ENCODE measurements at places on chromosomes 1 and 21.

DNA sequence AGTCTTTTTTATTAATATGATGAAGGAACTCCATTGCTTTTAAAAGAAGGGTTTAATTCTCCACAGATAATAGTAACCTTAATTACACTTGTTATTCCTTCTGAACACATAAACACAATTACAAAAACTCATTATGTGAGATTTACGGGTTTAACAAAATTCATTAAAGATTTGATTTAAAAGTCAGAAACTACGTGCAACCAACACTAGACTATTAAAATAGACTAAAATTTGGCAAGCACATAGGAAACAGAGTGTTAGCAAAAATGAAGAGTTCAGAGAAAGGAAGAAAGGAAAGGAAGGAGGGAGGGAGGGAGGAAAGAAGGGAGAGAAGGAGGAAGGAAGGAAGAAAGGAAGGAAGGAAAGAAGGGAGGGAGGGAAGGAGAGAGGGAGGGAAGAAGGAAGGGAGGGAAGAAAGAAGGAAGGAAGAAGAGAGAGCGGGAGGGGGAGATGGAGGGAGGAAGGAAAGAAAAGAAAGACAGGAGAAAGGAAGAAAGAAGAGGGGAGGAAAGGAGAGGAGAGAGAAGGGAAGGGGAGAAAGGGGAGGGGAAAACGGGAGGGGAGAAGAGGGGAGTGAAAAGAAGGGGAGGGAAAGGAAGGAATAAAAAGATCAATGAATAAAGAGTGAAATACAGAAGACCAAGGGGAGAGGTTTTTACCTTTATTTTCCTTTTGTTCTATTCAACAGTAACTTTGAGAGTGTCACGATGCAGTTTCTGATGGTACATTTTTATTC lies 123.4 kb upstream of the LYPLAL1 start:
- no peak for DNase-seq

- DNase-seq = no peak
These were observed 48.2 kb downstream of the DDX20 start for GRCh38 chr1:111803951-111804350.

- DNase-seq = no peak
These were observed 49.9 kb downstream of the SNX27 start for GRCh38 chr1:151661751-151662150.

DNA sequence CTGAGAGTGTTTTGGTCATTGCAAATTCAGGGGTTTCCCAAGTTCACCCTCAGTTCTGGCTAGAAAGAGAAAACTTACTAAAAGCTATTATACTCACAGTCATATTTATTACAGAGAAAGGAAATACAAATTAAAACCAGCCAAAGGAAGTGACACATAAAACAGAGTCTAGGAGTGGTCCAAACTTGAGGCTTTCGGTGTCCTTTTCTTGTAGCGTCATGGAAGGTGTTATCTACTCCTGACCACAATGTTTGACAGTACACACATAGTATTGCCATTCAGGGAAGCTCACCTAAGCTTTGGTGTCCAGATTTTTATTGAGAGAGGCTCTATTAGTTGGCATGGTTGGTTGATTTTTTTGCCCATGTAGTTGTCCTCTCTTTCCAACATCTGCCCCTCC lies 59.0 kb downstream of the SLC35A3 start:
- no peak for DNase-seq

GRCh38 chr1:28323720-28324119 lies 5.1 kb upstream of the MED18 start:
- DNase-seq = no peak

- no peak for DNase-seq
These were observed 55.5 kb downstream of the CASQ2 start for GRCh38 chr1:115712911-115713609.

DNA sequence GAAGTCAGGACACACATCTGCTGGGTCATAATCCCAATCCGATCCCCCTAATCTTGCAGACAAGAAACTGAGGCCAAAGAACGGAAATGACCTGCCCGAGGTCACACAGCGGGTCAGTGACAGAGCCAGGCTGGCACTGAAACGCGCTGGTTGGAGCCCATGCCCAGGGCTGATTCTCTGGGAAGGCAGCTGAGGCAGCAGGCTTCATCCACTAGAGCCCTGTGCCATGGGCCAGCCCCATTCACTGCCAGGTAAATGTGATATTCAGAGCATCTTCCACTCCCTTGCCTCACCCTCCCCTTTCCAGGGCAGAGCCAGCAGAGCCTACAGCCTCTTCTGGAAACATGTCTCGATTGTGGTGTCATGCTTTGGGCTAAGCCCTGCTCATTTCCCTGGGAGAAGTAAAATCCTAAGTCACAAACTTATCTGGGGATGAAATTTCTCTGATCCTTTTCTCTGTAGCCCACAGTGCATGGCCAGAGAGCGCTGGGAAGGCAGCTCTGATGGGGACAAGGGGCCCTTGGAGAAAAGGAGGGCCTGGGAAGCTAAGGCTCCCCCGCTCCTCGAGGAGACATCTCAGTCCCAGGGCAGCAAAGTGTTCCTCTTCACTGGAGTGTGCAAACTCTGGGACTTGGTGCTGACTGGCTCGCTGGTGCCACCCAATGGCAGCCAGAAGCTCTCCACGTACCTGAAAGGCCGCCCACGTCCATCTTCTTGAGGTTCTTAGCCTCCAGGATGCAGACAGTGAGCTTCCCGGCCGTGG lies 110.4 kb downstream of the SYT2 start:
- no peak for DNase-seq

DNA sequence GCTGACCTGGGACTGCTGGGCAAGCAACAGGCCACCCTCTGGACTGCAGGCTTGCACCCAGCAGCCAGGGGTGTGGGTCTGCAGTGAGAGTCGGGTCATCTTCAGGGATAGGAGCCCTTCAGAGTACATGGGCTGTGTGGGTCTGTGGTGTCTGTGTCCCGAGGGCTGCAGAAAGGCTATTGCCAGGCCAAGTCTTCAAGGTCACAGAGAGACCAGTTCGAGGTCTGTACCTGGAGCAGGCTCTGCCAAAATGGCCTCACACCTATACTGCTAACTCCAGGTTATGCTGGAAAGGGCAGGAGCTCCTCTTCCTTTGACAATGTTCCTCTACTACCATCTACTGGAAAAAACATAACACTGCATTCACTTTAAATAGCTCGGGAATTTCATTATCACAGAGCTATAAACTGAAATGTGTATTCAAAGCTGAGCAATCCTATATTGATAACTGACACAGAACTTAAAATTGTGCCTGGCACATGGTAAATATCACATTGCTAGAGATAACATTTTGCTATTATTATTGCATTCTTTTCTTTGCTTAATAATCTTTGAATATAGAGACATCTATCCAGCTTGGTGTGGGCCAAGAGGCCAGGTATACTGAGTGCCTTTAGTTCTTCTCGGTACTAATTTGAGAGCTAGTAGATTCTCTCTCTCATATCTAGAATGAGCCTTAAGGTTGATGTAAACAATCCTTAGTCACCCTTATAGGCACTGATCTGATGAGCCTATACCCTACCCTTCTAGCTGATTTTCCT lies 6.9 kb upstream of the DNAH14 start:
- DNase-seq = no peak

GRCh38 chr1:44030605-44031251 lies 534 bp downstream of the SLC6A9 start:
- DNase-seq = no peak

DNA sequence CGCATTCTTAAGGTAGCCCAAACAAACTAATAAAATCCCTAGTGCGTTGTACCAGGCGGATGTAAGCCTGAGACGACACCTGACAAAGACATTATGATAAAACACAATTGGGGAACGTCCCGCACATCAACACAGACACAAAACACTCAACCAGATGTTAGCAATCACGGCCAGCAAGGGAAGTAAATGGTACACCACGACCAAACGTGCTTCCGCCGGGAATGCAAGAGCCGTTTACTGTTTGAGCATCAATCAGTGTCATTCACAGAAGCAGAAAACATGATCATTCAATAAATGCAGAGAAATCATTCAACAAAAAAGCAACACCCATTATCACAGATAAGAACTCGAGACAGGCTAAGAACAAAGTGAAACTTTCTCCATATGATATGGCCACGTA lies 49.4 kb upstream of the COL18A1 start:
- DNase-seq = no peak

DNA sequence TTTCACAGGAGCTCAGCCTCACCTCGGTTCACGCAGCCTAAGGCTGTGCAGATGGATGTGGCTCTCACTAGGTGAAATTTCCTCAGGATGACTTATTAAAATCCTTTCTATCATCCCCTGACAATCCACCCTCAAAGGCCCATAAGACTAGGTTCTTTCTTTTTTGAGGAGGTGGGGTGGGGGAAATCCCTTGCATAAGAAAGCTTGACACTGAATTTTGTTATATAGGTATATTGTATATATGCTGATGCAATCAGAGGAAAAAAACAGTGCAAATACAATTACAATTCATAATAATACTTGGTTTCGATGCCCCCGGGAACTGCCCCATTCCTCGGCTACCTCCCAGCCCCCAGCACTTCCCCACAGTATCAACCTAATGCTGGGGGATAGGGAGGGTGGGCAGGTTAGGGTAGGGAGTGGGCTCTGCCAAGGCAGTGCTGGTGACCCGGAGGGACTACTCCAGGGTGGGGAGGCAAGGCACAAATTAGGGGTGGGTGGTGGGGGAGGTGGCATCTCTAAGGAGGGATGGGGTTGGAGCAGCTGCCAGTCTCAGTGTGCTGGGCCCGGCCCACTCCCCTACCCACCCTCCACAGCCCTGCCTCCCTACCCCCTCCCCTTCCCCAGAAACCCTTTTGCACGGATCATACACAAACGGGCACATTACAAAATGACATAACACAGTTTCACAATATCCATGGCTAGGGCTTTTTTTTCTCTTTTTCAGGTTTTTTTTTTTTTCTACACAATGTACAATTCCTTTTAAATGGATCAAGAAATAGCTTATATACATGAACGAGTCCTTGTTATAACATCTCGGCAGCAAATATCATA lies 30.9 kb downstream of the SLC27A3 start:
- DNase-seq = no peak

DNA sequence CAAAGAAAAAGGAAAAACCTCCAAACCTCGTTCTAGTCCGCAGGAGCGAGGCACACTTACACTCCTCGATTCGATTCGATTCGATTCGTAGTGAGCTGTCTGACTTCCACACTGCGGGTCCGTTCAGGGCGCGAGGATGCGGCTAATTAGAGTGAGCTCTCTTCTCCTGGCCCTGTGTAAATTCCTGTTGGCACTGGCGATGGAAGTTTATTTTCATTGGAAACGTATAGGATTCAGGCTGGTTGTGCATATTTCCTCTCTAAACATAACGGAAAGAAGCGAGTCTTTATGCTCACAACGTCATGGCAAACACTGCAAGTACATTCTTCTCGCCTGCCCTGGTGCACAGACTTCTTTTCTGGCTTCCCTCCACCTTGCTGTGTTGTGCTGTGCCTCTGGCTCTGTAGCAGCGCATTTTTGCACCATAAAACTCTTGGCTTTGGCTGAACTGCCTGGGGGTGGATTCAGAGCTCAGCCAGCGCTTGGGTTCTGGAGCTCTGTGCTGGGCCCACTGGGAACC lies 2.7 kb downstream of the HUNK start:
- no peak for DNase-seq

GRCh38 chr1:24803220-24803619 lies 58.0 kb downstream of the CLIC4 start:
- no peak for DNase-seq

GRCh38 chr1:247054992-247055415 lies 23.6 kb downstream of the ZNF670 start:
- no peak for DNase-seq

GRCh38 chr1:29356663-29357062 lies 120.3 kb downstream of the PTPRU start:
- no peak for DNase-seq

GRCh38 chr21:27519361-27519760 lies 552.5 kb upstream of the ADAMTS5 start:
- no peak for DNase-seq

GRCh38 chr1:183810121-183810520 lies 5.2 kb downstream of the RGL1 start:
- DNase-seq = no peak

- DNase-seq = no peak
These were observed 29.1 kb upstream of the C21orf91 start for GRCh38 chr21:17848228-17848627.

- no peak for DNase-seq
These were observed 39.5 kb downstream of the ERI3 start for GRCh38 chr1:44315521-44315920.

- DNase-seq = no peak
These were observed 12.2 kb downstream of the NTNG1 start for GRCh38 chr1:107153014-107153413.

DNA sequence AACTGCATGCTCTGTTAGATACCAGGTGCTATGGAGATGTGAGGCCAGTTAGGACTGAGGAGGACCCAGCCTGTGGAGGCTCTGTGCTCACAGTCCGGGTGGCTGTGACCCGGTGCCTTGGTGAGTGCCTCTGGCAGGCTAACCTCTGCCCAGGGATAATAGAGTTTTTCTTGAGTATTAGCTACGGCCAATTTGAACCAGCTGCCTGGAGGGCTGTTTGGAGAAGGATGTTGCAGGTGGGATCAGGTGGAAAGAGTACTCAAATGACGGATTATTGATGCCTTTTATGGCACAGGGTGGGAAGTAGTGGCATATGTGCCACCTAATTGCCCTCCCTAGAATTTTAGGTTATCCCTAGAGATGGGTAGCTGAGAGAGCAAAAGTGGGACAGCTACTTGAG lies 182.7 kb downstream of the GRIK3 start:
- no peak for DNase-seq

GRCh38 chr1:18908911-18909771 lies 6.8 kb upstream of the ALDH4A1 start:
- no peak for DNase-seq

DNA sequence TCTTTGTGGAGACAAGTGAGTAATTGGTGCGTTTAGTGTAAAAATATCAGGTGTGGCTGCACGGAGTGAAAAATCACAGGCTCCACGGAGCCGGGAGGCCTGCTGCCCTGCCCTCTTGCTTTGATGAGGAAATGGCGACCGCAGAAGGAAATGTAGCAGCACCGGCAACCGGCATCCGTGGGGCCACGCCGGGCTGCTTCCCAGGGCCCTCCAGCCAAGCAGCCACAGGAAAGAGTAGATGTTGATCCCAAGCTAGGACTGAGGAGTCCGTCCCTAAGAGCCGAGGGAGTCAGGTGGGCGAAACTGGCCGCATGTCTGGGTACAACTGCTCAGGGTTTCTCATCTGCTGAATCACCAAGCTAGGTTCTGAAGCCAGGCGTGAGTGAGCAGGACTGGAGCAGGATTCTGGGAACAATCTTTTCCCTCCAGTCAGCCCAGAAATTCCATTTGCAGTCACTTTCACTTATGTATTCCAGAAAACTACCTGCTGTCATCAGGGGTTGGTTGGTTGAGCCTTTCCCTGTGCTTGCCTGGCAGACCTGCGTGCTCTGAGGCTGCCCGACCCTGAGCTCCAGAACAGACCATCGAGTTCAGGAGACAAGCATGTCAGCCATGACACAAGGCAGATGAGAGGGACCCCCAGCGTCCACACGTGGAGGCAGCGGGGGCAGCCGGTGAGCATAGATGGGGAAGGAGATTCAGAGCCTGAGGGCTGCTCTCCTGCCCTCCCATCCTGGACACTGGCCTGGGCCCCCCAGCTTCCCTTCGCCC lies 5.8 kb upstream of the ITGB2 start:
- no peak for DNase-seq

- no peak for DNase-seq
These were observed 553.6 kb downstream of the NUF2 start for GRCh38 chr1:163875200-163875926.

- no peak for DNase-seq
These were observed 5.0 kb upstream of the ADAMTSL4 start for GRCh38 chr1:150544204-150544603.

GRCh38 chr21:33901412-33902288 lies 14.0 kb downstream of the ATP5PO start:
- no peak for DNase-seq
